ENCODE measurements at places on chromosomes 16 and 17.

DNA sequence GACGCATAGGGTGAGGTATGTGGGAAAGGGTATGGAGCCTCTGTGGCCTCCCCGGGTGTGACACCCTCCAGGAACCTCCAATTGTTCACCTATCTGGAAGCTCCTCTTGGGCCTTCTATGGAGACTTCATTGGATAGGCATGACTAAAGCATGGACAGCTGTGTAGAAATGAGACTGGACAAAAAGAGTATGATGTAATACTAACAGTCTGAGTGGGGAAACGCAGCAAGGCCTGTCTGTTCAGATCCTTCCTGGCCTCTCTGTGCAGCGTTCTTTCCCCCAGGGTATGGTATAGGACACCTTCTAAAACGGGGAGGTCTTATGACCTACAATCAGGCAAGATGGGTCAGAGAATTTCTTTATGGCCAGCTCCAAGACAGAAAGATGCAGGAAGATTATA lies 30.7 kb upstream of the CCNF start:
- no peak for DNase-seq

DNA sequence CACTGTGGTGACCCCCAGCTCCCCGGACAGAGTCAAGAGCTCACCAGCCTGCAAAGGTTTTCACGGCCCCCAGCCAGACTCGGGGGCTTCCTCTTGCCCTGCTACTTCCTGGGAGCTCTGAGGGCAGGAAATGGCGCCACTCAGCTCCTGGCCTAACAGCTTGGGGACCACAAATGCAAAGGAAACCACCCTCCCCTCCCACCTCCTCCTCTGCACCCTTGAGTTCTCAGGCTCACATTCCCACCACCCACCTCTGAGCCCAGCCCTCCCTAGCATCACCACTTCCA lies 375 bp upstream of the SPN start:
- peak; percentile 25 for DNase-seq

GRCh38 chr16:57765160-57765728 lies 29.7 kb downstream of the KATNB1 start:
- DNase-seq: no peak

DNA sequence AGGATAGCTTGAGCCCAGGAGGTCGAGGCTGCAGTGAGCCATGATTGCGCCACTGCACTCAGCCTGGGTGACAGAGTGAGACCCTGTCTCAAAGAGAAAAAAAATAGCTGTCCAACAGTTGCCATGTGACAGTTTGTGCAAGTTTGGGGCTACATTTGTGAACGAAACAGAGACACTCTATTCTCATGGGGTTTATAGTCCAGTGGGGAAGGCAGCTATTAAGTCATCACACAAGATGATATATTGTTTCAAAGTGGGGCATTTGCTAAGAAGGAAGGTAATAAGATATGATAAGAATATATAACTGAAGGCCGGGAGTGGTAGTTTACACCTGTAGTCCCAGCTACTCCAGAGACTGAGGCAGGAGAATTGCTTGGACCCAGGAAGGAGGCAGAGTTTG lies 73.3 kb downstream of the RBBP6 start:
- no peak for DNase-seq
